Endothelial cell (in vitro differentiated cells): ENCODE measurements at places on chromosomes 1 and 21. TPM values are rescaled to one million over a fixed set of nuclear protein-coding genes. Genes with fewer than 3 reads are reported as not detected.

Gene SYDE2
- 4.2 TPM for total RNA-seq

DNA sequence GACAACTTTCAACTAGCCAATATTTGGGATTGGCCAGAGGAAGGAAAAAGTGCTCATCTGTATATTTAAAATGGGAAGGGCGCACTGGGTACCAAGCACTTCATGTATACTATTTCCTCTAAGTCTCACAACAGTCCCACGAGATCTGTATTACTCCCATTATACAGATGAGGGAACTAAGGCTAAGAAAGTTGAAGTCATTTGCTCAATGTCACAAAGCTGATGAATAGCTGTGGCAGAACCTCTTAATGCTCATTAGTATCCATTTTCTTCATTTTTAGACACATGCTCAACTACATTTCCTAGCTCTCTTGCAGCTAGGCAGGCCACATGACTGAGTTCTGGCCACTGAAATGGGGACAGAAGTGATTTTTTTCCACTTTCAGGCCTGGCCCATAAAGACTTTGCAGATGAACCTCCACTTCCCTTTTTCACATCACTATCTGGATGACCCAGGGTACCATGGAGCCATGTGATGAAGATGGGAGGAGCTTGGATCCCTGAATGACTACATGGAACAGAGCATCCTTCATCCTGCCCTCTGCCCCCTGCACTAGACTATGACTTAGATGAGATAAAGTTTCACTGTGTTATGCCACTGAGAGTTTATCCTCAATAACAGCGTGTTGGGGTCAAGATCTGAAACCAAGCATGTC, 31.8 kb downstream of the ATF3 start:
- no peak for DNase-seq

DNA sequence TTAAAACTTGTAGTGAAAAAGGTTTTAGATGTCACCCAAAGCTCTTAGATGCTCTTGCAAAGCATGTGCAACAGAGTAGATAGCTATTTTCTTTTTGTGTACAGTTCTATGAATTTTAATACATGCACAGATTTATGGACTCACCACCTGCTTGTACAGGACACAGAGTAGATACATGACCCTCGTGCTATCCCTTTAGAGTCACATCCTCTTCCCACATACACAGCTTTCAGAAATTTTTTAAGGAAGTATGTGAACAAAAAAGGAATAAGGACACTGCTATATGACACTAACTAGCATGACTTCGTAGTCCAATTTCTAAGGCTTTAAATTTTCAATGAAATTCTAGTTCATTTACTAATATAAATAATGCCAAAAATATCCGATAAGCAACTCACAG, 60.9 kb downstream of the ABL2 start:
- no peak for DNase-seq

Gene LORICRIN
- not detected for total RNA-seq

- DNase-seq = no peak
Observed at GRCh38 chr1:215529111-215529510, 38.0 kb upstream of the KCTD3 start.

- DNase-seq = no peak
Observed at GRCh38 chr1:248388426-248388825, 12.9 kb downstream of the OR2T6 start.

Gene PPOX
- 39.0 TPM for total RNA-seq
